ENCODE measurements at places on chromosomes 5 and 9.

DNA sequence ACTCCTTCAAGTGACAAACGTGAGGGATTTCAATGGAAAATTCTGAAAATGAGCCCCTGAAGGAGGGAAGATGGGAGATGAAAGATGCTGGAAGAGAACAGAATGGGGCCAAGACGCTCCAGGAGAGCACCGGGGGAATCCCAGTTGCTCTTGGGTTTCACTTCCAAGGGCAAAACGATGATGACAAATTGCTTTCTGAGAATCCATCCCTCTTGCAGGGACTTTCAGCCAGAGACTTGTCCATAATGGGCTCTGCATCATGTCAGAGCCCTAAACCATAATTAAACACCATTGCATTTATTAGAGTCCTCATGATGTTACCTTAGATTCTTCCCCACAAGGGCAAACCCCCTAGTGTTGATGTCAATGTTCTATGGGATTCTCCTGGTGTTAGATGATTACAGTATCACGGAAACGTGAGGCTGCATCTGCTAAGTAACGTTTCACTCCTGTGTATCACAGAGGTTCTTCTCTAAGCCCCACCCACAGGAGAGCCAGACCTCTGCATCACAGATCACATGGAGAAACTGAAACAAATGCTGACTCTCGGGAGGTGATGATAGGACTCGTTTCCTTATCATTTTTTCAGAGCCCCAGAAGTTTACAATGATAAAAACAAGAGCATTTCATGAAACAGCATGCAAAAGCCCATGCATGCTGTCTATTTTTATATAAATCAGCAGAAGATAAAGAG is 114.4 kb downstream of the TENT4A start:
- DNase-seq, result no peak

GRCh38 chr5:15487228-15487627 is 12.8 kb upstream of the FBXL7 start:
- no peak for DNase-seq

- no peak for DNase-seq
Observed at GRCh38 chr9:33014665-33015014, 10.4 kb upstream of the DNAJA1 start.

GRCh38 chr5:160743027-160743426 is 109.0 kb downstream of the ATP10B start:
- DNase-seq, result no peak

- no peak for DNase-seq
Observed at GRCh38 chr9:74281674-74282073, 215.5 kb upstream of the RORB start.

GRCh38 chr5:154194345-154195329 is 4.1 kb downstream of the GALNT10 start:
- DNase-seq, result no peak

- DNase-seq, result no peak
Observed at GRCh38 chr5:121273833-121274433, 577.7 kb upstream of the FTMT start.

GRCh38 chr9:86867804-86868313 is 79.4 kb downstream of the GAS1 start:
- DNase-seq, result no peak

- no peak for DNase-seq
Observed at GRCh38 chr5:158147227-158147626, 288.3 kb upstream of the CLINT1 start.

- DNase-seq, result peak; percentile 5
Observed at GRCh38 chr5:169980418-169981053, at the start of gene INSYN2B. TSS of gene INSYN2B (minus strand) at chr5:169980495. CDS start at chr5:169883898, 96,597 bp downstream.

- no peak for DNase-seq
Observed at GRCh38 chr5:2205185-2205585, 322.5 kb upstream of the IRX4 start.

GRCh38 chr9:85554349-85554748 is 187.4 kb downstream of the AGTPBP1 start:
- no peak for DNase-seq

DNA sequence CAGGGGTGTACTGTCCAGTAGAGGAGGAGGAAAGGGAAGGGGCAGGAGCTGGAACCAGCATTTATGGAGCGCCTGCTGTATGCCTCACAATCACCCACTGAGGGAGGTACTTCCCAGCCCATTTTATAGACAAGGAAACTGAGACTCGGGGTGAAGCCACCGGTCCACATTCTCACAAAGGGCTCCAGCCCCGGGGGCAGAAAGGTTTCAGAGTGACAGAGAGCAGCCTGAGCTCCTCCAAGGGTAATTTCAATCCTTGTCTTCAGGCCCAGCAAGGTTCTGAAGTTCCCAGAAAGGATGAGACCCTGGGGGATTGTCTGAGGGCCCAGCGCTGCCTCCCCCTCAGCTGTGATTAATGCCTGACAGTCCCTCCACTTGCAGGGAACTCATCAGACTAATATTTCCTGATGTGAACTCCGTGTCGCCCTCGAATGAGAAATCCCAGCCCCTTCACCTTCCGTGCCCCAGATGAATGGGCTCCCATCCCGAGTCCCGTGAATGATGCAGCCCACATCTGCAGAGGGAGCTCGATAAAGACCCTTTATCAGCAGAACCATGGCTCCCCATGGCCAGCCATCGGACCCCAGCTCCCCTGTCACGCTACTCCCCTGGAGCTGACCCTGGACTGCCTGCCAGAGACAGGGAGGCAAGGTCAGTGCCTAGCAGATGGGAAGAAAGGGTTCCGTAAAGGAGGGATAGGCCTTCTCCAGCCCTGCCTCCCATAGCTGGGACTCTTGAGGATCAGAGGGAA is 32.1 kb upstream of the MVB12B start:
- DNase-seq, result no peak

DNA sequence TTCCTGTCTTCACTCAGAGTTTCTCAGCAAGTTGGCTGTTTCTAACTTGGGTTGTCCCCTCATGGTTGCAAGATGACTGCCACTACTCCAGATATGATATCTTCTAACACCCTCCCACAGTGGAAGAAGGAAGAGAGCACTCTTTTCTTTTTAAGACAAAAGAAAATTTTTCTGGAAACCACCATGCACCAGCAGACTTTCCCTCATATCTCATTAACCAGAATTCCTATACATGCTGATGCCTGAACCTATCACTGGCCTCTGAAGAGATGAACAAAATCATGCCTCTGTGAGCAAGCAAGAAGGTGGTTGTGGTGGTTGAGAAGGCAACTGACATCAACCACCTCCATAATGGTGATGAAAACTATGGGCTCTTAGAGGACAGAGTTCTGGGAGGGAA is 56.8 kb downstream of the FEM1C start:
- no peak for DNase-seq

DNA sequence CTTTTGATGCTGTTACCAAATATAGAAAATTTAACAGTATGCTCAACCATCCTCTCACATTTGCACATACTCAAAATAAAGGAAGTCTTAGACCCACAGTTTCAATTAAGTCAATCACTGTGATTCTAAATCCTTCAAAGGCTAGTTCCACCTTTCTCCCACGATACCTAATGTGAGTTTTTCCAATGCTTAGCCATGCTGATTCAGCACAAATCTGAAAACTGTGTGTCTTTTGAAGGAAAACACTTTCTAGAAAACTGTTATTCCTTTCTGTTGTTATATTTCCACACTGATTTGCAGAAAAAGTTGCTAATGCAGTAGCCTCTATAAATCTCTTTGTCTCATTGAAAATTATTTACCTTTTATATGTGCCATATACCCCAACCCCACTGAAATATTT is 645.7 kb downstream of the PRR16 start:
- DNase-seq, result no peak

- DNase-seq, result no peak
Observed at GRCh38 chr9:90838581-90839154, 37.0 kb downstream of the SYK start.

- no peak for DNase-seq
Observed at GRCh38 chr9:116394894-116395698, 241.5 kb downstream of the PAPPA start.

GRCh38 chr5:175749591-175749990 is 91.7 kb downstream of the HRH2 start:
- DNase-seq, result no peak

DNA sequence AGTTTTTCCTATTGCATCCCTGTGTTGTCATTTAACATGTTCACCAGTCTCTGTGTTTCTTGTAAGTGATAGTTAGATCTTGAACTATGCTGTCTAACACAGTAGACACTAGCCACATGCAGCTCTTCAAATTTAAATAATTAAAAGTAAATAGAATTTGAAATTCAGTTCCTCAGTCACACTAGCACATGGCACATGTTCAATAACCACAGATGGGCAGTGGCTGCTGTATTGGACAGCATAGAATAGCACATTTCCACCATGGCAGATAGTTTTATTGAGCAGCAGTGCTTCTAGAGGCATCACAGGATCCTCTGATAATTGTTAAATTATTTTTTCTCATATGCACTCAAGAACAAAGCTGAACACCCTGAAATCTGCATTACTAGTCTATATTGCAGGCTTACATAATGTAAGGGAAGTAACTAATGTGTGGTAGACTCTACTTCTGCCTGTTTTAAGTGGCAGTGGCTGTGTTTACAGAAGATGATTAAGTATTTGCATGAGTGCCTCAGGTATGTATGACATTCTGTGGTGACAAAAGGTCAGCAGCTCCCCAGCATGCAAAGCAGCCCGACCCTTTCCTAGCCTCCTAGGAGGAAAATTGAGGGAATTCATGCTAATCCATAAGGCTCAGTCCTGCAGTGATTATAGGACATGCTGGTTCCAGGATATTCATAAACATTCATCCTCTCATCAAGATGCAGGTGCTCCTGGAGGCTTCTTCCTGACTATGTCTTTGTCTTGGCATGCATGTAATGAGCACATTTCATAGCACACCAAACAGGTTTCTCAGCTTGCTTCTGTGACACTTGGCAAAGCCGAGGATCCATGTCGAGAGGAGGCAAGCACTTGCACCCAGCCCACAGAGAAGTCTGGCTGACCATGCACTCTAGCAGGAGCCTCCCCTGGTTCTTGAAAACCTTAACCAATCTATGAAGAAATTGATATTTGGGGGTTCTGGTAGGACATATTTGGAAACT is 45.5 kb downstream of the SH3RF2 start:
- no peak for DNase-seq

All from NCI-H187 (cell line).